Lower lobe of right lung (tissue), 2 donors: ENCODE measurements at places on chromosomes 12 and 14.

- H3K4me1 ChIP-seq = no peaks in the 10 kb centered on the region
- no peak for DNase-seq
- peaks cover 91% of the 10 kb centered on the region for H3K36me3 ChIP-seq
- H3K27me3 ChIP-seq = no peaks in the 10 kb centered on the region
Observed at GRCh38 chr14:39034481-39035296, 68.3 kb downstream of the SEC23A start.

DNA sequence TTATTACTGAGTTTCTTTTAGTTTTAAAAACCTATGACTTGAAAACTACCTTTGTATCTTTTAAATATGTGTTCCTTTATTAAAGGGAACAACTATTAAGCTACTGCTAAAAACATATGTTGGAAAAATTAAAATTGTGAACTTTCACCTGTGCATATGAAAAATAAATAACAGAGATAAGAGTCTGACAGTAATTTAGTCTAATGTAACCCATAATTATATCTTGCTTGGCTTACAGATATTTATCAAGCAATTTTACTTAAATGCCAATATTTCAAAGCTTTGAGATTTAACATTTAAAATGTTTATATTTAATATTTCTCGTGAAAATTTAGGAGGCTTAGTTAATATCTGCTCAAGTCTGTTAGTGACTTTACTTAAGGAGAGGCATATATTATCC, 309.8 kb downstream of the CCER1 start:
- H3K27ac ChIP-seq = no peak overlapping the region
- no peaks in the 10 kb centered on the region for H3K27me3 ChIP-seq
- no peaks in the 10 kb centered on the region for H3K36me3 ChIP-seq
- no peak overlapping the region for H3K4me3 ChIP-seq
- H3K4me1 ChIP-seq = no peaks in the 10 kb centered on the region
- no peak for DNase-seq

DNA sequence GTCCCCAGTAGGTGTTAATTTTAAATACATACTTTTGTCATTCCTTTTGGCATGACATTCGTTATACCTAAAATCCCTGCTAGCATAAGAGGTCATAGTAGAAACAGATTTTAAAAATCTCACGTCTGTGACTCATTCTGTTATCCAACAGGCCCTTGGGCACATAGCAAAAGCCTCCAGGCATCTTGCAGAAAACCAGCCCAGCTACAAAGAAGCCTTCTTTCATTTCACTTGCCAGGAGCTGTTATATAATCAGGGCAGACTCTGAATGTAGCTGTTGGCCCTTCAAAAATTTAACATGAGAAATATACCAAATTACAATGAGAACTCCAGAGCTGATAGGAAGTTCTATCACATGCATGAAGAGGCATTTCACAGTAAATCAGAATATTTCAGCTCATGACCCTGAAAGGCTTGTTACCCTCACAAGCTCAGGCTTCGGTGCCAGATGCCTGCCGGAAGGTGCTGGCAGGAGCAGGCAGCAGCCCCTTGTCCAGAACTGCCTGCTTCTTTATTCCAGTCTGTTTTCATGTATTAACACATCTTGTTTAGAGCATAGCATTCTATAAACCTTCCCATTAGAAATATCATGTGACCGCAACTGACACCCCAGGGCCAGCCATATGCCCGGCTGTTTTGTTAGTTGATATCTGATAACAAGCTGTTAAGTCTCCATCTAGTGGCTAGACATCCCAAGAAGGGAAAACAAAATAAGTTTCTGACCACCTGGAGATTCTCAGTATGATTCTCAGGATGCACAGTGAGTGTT, 17.8 kb downstream of the E2F7 start:
- no peak for DNase-seq
- H3K4me1 ChIP-seq = no peaks in the 10 kb centered on the region
- no peaks in the 10 kb centered on the region for H3K36me3 ChIP-seq
- no peaks in the 10 kb centered on the region for H3K27me3 ChIP-seq

DNA sequence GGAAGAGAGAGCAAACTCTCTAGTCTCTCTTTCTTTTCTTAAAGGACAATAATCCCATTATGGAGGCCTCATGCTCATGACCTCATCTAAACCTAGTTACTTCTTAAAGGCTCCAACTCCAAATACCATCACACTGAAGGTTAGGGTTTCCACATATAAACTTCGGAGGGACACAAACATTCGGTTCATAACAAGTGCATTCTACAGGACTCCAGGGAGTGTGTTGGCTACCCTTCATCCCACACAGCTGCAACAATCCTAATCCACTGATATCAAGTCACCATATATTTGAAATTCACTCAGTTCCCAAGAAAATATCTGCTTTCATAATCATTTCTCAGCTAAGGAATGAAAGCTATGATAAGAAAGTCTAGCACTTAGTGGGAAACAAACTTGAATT, 265.9 kb upstream of the PLEKHG7 start:
- no peaks in the 10 kb centered on the region for H3K36me3 ChIP-seq
- no peak overlapping the region for H3K27ac ChIP-seq
- DNase-seq = no peak
- H3K4me1 ChIP-seq = no peaks in the 10 kb centered on the region
- no peak overlapping the region for H3K4me3 ChIP-seq

- H3K27ac ChIP-seq = no peak overlapping the region
- H3K4me3 ChIP-seq = no peak overlapping the region
- H3K36me3 ChIP-seq = no peaks in the 10 kb centered on the region
- no peaks in the 10 kb centered on the region for H3K4me1 ChIP-seq
- no peaks in the 10 kb centered on the region for H3K27me3 ChIP-seq
- no peak for DNase-seq
Observed at GRCh38 chr12:8556531-8557097, 15.9 kb upstream of the CLEC4E start.
